ENCODE measurements at places on chromosomes 13 and 19.

DNA sequence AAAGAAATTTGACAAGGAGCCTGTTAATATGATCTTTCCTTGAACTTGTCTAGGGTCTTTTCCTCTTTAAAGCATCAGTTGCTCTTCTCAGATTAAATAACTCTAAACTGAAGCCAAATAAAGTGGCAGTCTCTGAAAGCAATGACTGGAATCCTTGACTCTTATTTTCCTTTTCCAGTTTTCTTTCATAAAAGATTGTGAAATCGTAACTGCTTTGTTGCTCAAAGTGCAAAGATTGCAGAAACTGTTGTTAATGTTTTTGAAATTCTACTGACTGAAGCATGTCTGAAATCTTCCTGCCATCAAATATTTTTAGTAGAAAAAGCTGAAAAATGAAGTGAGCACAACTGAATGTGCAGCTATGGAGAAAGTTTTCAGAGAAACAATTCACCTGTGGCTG lies 1.9 kb downstream of the NHLRC3 start:
- DNase-seq = no peak

DNA sequence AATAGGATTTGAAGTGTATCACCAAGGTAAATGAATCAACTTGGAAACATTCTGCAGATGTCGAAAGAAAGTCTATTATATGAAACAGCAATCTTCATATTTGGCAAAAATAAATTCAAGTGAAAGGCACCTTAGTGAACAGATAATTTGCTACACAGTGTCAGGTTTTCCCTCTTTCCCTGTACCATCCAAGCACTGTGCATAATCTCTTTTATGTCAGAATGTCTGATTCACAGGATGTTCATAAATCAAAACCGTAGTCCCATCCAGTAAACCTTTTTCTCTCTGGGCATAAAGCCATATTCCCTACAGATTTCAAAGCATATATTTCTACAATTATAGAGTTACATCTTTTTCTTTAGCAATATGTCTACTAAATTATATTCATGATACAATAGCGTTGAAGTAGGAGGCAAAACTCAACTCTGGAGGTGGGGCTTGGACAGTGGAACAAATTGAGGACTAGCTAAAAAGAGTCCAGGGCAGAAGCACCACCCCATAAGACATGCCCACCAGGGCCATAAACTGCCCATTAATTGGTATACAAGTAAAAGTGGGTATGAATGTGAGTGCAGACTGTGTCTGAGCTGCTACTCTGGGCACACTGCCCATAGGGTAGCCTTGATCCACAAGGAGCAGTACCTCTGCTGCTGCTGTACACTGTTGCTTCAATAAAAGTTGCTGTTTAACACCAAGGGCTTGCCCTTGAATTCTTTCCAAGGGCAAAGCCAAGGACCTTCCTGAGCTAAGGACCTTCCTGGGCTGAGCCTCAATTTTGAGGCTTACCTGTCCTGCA lies 72.1 kb upstream of the MYCBP2 start:
- DNase-seq = no peak

- DNase-seq = no peak
Observed at GRCh38 chr19:7637374-7638256, 705 bp downstream of the STXBP2 start.

DNA sequence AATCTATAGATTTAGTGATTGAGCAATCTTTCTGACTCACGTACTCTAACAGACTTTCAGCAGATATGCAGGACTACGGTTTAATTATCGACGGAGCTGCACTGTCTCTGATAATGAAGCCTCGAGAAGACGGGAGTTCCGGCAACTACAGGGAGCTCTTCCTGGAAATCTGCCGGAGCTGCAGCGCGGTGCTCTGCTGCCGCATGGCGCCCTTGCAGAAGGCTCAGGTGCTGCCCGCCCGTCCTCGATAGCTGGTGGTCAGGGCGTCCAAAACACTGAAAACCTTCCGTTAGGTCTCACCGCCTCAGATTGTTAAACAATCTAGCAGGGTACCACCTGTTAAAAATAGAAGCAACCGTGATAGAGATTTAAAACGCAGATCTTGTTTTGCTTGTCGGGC lies 113.2 kb upstream of the MCF2L start:
- no peak for DNase-seq

GRCh38 chr19:48511800-48512503 lies at the start of gene LMTK3:
Gene LMTK3, minus strand, starts transcription at chr19:48511835. Its CDS starts 259 bp downstream, at chr19:48511576.
- peak; percentile 71 for DNase-seq

- DNase-seq = no peak
Observed at GRCh38 chr19:48977061-48977460, 12.0 kb downstream of the FTL start.
